ENCODE measurements at places on chromosomes 5 and 9.

DNA sequence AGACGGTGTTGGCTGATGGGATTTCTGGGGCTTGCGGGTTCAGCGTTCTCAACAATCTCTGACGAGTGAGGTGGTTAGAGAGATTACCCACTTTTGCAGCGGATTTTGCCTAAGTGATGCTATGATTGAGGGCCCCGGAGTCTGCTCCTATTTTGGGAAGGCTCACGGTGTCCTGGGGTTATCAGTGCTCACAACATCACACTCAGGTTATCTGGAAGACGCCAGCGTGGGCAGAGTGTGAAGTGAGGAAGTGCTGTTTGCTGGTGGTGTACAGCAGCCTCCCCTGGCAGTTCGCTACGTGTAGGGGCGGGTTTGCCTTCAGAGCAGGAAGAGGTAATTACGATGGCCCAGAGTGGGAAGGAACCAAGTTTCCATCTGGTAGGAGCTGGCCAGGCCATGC, 341.2 kb upstream of the IRX2 start:
- no peak for DNase-seq

DNA sequence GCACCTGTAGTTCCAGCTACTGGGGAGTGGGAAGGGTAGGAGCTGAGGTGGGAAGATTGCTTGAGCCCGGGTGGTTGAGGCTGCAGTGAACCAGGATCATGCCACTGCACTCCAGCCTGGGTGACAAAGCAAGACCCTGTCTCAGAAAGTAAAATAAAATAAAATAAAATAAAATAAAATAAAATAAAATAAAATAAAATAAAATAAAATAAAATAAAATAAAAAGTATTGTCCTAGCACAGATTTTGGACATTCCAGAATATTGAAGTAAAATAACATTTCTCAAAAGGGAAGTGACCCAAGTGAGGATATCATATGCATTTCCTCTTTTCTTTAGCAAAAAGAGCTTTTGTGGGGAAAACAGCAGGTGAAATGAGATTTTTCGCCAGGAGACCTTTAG, 83.5 kb downstream of the TMEM174 start:
- DNase-seq = no peak

DNA sequence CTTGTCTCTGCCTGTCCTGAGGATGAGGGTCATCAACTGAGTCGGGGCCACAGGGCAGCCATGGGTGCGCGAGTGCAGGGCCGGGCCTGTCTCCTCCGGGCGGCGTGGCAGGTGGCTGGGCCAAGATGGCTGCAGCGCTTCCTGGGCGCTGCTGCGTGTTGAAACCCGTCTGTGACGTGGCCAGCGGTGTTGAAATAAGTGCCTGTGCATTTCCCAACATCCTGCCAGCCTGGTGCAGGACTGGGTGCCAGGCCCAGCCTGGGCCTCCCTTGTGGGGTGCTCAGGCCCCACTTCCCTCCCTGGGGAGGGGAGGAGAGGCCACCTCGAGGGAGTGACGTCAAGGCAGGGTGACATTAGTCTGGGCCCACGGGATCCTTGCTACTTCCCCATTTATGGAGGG, 45.5 kb downstream of the RXRA start:
- DNase-seq = no peak

- DNase-seq = no peak
Measured at GRCh38 chr5:89277816-89278215, 394.8 kb upstream of the MEF2C start.
